ENCODE measurements at places on chromosomes 2 and 18. TPM values are rescaled to one million over a fixed set of nuclear protein-coding genes. Genes with fewer than 3 reads are reported as not detected.

The LCT gene
- not detected for total RNA-seq

The C2orf78 gene
- total RNA-seq, result not detected

The VAMP5 gene
- 2.7 TPM for total RNA-seq

The CCDC148 gene
- 0.34 TPM for total RNA-seq

The SOWAHC gene
- total RNA-seq, result 81.3 TPM

The THUMPD2 gene
- 19.4 TPM for total RNA-seq

The ANXA4 gene
- 48.9 TPM for total RNA-seq

The MOB1A gene
- total RNA-seq, result 98.9 TPM

The SPATA3 gene
- not detected for total RNA-seq

All from nasal cavity respiratory epithelium epithelial cell of viscerocranial mucosa (primary cell).